WTC11 (cell line): ENCODE measurements at places on chromosomes 2 and 18. TPM values are rescaled to one million over a fixed set of nuclear protein-coding genes. Genes with fewer than 3 reads are reported as not detected.

- DNase-seq = no peak
These were observed 89.2 kb downstream of the ZBTB7C start for GRCh38 chr18:48319801-48320638.

GRCh38 chr2:212484563-212485080 is 54.0 kb downstream of the ERBB4 start:
- no peak for DNase-seq

Gene XRCC5
- total RNA-seq = 459 to 522 TPM (median 466 TPM) in 3 replicates

- no peak for DNase-seq
These were observed 24.2 kb downstream of the SH3RF3 start for GRCh38 chr2:109153005-109153784.

Gene PDE11A
- total RNA-seq = 0.13 to 0.53 TPM (median 0.53 TPM) in 3 replicates

DNA sequence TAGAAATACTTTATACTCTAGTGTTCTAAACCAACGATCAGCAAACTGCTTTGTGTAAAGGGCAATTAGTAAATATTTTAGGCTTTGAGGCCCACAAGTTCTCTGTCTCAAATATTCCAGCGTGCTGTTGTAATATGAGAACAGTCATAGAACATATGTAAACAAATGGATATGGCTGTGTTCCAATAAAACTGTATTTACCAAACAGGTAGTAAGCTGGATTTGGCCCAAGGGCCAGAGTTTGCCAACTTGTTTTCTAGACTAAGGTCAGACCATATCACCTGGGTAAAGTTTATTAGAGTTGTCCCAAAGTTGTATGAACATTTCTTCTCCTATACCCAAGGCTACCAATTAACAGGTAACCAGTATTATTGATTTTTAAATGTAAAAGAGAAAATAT is 303.2 kb upstream of the MC4R start:
- no peak for DNase-seq

GRCh38 chr2:120239488-120240287 is 13.0 kb upstream of the RALB start:
- peak; percentile 49 for DNase-seq

Gene MLPH
- 7.7 to 10.3 TPM (median 9.7 TPM) in 3 replicates for total RNA-seq

Gene CERS6
- total RNA-seq = 16.0 to 17.3 TPM (median 16.6 TPM) in 3 replicates
